Stimulated activated CD8-positive, alpha-beta memory T cell treated with anti-CD3 and anti-CD28 coated beads, Interleukin-2, amount 100 ng/mL, for 1 hour (primary cell): ENCODE measurements at places on chromosomes 7 and 10.

GRCh38 chr7:124989911-124990310 lies 60.3 kb upstream of the POT1 start:
- DNase-seq: no peak

DNA sequence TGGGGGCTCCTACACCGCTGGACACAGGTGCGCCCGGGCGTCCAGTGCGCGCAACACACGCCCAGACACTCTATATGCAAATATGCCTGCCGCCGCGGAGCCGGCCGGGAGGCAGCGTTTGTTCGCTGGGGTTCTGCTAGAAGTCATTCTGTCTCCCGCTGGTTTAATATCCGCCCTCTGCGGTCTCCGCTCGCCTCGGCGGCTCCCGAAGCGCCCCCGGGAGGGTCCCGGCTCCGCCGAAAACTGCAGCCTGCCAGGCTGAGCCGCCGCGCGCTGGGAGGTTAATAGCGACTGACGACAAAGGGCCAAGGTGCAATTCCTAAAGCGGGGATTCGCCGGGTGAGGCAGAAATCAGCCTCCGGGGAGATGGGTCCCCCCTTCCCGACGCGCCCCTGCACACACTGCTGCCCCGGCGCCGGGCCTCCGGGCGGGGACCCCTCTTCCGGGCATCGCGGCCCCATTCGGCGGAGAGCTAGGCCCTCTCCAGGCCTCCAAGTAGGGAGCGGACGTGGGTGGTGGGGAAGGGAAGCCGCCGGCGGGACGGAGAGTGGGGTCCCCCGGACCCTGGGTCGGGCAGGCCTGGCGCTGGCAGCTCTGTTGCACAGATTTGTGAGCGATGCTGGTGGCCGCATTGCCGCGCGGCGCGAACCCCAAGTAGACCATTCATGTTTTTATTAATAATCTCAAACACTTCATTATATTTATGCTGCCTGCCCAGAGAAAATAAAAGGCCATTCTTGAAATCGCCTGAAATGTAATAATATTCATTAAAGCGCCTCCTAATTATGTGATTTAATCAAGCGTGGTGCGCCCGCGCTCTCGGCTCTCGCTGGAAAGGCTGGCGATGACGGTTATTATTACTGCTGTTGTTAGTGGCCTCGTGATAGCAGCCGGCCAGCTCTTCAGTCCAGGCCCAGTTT lies 9.1 kb downstream of the EN2 start:
- no peak for DNase-seq

GRCh38 chr7:51482976-51483375 lies 166.4 kb upstream of the COBL start:
- no peak for DNase-seq

DNA sequence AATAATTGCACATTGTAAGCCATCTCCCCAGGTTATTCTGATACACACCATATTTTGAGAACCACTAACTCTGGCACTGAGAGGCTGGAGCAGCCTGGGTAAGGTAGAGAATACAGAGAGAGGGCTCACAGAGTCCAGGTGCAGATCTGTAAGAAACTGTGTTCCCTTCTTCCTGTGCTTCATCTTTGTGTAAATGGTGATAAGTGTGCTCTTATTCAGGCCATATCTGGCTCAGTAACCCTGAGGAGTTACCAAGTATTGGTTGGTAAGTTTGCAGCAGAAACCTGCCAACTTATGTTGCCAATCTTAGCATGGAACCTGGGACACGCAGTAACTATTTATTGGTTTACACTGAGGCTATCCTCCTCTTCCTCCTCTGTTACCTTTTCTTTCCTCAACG lies 16.2 kb upstream of the ICA1 start:
- no peak for DNase-seq

- no peak for DNase-seq
These were observed 123.1 kb upstream of the INHBA start for GRCh38 chr7:41825927-41826480.

DNA sequence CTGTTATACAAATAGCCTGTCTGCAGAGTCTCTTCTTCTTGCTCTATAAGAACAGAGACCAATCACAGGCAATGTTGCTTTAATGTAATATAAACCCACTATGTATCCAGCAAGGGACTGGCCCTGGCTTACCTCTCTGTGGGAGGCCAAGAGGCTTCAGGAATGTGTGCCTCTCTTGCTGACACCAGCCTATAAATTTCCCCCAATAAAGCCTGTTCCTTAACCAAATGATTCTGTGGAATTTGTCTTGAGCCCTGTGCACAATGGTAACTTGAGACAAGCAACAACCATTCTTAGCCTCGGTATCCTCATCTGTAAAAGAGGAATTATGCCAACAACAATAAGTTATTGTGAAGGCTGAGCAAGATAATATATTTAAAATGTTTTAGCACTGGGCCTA lies 563.7 kb downstream of the GRM8 start:
- no peak for DNase-seq

DNA sequence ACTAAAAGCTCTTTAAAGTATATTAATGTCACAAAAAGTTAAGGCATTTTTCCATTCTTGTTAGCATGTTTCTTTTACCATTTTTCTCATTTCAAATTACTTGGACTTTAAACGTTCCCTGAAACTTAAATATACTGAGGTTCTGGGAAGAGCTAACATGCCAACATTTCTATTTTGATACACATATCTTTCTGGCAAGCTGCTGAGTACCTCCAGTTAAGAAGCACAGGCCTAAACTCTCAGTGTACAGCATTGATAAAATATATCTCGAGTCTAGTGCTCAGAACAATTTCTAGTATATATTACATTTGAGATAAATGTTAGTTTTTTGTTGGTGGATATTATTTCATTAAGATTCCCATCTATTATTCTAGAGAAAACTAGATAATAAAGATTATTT lies 612.9 kb upstream of the KCND2 start:
- DNase-seq: no peak

GRCh38 chr10:61151059-61151458 lies 207.1 kb upstream of the RHOBTB1 start:
- no peak for DNase-seq

DNA sequence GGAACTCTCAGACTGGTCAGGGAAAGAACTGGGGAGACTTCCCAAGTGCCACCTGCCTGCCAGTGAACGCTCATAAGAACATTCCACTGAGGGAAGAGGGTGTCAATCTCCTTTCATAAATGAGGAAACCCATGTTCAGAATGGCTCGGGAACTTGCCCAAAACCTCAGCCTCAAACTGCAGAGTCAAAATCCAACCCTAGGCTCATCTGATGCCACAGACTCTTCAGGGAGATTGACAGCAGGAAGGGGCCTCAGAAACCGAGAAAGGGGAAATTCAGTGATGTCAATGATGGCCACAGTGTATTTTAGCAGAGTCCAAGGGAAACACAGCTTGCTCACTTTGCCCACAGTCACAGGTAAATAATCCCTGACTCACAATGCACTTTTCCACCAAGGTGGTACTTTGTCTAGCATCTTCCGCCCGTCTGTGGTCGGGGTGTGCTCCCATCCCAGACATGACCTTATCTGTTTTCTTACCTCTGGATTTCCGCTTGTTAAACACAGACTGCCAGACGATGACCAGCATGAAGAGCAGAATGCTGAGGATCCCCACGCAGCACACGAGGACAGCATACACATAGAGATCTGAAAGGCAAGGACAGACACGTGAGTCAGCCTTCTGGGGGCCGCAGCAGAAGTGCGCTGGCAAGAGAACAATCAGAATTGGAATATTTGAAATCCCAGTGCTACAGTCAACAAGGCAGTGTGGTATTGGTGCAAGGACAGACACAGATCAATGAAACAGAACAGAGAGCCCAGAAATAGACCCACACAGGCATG lies 38.4 kb downstream of the VSTM4 start:
- no peak for DNase-seq

- no peak for DNase-seq
These were observed 5.1 kb downstream of the UBE2H start for GRCh38 chr7:129947701-129948100.
